ENCODE measurements at places on chromosomes 4 and X.
A peak's percentile ranks its signal among the peaks of the same experiment; 100 is the strongest.

- DNase-seq, result peak; percentile 6
Measured at GRCh38 chrX:15242899-15243555, 26.9 kb downstream of the ASB9 start.

DNA sequence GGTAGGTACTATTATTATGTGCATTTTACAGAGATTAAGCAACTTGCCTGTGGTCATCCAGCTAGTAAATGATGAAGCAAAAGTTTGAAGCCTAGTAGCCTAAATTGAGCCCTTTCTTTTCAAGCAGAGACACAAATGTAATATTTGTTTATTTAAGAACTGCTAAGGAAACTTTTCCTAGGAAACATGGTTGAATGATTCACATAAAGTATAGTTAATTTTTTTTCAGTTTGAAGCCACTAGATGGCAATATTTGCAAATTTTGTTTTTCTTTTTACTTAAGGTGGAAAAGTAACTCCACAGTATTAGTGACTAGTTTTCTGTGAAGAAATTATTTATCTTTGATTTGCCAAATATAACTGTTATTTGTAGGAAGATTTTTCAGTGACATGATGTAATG lies 52.8 kb upstream of the ANKRD17 start:
- DNase-seq, result peak; percentile 62

- DNase-seq, result no peak
Measured at GRCh38 chrX:22399437-22400192, 126.9 kb downstream of the CBLL2 start.

GRCh38 chr4:186936496-186937375 lies 213.1 kb upstream of the FAT1 start:
- DNase-seq, result no peak

DNA sequence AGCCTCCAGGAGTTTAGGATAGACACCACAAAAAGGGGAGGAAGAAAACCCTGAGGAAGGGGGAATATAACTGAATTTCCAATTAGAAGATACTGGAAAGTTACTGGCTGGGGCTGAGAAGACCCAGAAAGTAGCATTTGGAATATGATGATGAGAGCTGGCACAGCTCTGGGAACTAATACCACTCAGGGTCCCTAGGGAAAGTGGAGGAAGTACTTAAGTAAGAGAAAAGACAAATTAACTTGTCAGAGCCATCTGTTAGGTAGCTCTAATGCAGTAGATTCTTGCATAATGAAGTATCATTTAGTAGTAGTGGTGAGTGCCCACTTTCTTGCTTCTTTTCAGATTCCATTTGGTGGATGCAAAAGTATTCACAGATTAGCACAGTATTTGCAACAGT lies 90.8 kb upstream of the TSPAN5 start:
- DNase-seq, result no peak

- no peak for DNase-seq
Measured at GRCh38 chr4:94926936-94927335, 169.2 kb downstream of the BMPR1B start.

DNA sequence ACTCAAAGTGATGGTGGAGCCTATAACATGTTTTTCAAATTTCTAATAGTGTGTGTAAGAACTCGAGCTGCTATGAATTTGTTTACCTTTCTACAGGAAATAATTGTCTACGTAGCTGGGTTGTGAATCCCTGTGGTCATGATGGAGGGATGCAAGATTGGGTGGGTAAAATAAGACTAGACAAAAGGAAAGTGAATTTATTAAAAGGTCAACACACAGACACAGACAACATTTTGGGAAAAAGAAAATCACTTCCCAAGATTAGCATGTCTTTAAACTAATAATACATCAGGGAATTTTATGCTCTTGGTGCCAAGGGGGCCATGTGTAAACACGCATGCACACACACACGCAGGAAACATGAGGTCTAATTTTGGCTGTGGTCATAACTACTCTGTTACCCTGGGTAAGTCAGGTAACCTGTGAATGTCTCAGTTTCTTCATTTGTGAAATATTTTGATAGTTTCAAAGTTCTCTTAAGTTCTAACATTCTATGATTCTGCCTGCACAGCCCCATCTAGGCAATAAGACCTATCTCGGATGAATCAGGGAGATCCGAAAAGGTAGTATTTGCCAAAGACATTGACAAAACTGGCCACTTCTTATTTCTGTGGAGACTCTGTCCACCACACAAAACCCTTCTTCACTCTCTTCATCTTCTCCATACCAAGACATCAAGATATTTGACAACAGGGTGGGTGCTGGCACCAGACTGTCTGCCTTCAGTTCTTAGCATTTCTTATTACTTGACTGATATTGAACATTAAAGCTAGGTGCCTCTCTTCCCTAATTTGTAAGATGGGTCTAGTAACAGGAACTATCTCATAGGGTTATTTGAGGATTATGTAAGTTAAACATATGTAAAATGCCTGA lies 1.6 kb upstream of the UNC5C start:
- no peak for DNase-seq

- DNase-seq, result no peak
Measured at GRCh38 chr4:174538123-174538875, 16.0 kb upstream of the HPGD start.

- no peak for DNase-seq
Measured at GRCh38 chrX:100911731-100912130, 17.0 kb downstream of the XKRX start.

- no peak for DNase-seq
Measured at GRCh38 chr4:95355021-95355420, 193.8 kb downstream of the UNC5C start.

DNA sequence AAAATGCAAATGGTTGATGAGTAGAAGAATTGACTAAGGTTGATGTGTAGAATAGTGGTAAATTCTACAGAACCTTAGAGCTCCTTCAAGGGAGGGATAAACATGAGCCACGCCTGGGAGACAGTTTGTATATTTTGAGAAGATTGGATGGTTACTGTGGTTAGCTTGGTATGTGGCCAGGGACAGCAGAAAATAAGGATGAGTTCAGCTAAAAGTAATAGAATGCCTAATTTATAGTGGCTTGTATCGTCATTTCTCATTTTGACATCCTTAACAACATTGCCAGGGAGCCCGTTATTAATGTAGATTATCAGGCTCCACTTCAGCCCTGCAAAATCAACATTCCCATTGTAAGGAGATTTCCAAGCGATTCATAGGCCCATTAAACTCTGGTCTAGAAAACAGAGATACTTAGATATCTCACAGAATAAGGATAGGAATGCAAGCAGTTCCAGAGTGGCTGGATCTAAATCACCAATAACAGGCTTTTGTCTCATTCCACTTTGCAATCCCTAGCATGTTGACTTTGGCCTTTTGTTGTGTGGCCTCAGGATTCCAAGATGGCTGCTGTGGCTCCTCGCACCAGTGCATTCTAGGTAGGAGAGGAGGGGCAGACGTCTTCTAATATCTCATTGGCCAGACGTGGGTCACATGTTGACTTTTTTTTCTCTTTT lies 6.4 kb upstream of the PTTG2 start:
- DNase-seq, result no peak

- no peak for DNase-seq
Measured at GRCh38 chr4:1703867-1704266, 8.3 kb downstream of the SLBP start.

DNA sequence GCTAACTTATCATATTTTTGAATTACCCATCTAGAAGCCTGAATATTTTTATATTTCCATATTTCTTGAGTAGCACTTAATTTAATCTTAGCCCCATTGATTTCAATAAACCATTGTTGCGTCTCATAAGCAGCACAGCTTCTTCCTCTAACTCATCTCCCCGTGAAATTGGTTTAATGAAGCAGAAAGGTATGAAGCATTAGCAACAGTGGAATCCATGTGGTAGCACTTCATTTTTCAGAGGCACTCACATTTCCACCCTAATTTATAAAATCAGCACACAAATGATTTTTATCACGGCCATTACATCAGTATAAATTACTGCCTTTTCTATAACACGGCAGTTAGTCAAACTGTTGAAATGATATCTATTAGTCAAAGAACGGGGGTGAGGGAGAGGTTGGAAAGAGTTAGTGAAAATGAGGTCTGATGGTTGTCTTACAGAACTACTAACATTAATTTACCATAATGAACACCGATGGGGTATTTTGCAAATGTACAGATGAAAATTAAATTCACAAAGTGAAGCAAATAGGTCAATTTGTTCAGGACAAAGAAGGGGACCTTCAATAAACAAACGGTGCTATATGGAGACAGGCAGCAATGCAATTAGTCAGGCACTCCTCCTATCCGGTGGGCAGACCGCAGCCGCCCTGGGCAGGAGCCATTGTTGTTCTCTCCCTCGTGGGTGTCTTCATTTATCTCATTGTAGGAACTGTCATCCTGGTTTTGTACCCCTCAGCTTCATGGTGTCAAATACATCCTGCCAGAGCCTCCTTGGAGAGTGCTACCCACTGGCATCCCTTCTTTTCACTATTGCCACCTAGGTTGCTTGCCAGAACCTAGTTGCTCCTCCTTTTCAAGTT lies 205.7 kb downstream of the SOX3 start:
- DNase-seq, result no peak

DNA sequence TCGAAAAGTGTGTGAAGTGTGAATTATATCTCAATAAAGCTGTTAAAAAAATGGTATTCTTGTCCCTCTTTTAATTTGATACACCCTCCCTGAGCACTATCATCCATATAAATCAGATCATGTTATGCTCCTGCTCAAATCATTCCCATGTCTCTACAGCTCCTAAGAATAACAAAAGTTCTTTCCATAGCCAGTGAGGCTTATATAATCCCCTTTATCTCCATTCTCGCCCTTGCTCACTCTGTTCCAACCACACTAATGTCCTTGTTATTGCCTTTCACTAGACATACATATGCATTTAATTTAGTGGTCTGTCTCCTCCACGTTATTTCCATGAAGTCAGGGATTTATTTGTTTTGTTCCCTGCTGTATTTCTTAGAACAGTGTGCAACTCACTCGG lies 10.5 kb downstream of the ZGRF1 start:
- no peak for DNase-seq

DNA sequence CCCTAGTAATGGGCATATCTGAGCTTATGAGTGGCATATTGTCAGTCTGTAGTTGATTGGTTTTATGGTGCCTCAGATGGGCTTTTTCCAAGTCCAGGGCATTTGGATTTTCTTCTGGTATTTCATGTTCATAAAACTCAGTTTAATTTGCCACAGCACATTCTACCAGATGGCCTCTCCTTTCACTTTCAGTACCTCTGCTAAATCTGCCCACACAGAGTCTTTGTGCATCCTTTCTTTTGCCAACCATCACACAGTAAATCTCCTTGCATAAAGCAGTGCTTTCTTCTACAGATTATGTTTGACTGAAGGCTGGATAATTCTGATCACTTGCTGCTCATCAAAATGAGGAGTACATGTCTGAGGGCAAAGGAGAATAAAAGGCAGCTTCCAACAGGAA lies 98.2 kb downstream of the HS6ST2 start:
- no peak for DNase-seq

DNA sequence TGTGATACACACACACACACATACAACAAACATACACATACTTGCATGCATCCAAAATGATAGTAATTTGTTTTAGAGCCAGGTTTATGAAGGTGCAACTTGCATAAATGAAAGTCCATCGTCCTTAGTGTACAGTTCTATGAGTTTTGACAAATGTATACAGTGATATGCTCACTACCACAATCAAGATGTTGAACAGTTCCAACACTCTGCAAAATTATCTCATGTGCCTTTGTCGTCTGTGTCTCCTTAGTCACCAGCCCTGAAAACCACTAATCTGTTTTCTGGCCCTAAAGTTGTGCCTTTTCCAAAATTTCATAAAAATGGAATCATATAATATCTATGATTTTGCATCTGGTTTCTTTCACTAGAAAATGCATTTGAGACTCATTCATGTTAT lies 67.8 kb upstream of the ANXA3 start:
- DNase-seq, result no peak

GRCh38 chrX:57447856-57448255 lies 144.0 kb upstream of the ZXDB start:
- no peak for DNase-seq

DNA sequence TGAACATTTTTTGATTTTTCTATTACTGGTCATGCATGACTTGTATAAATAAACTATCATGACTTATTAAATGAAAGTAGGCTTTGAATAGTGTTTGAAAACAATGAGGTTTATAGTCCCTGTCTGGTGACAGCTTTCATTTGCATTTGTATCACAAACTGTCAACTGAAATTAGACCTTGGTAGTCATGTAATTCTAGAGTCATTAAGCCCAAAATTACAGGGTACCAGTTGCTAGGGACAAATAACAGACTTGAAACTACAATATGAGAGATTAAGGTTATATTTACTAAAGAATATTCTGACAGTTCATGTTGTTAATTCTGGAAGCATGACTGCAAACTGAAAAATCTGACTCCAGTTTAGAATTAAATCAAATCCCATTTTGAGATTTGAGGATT lies 9.2 kb upstream of the VAMP7 start:
- no peak for DNase-seq

- no peak for DNase-seq
Measured at GRCh38 chr4:183961795-183962194, 56.7 kb downstream of the STOX2 start.

GRCh38 chrX:107748506-107748905 lies 27.1 kb downstream of the TSC22D3 start:
- no peak for DNase-seq

GRCh38 chrX:20037186-20037585 lies 46.3 kb upstream of the BCLAF3 start:
- no peak for DNase-seq

DNA sequence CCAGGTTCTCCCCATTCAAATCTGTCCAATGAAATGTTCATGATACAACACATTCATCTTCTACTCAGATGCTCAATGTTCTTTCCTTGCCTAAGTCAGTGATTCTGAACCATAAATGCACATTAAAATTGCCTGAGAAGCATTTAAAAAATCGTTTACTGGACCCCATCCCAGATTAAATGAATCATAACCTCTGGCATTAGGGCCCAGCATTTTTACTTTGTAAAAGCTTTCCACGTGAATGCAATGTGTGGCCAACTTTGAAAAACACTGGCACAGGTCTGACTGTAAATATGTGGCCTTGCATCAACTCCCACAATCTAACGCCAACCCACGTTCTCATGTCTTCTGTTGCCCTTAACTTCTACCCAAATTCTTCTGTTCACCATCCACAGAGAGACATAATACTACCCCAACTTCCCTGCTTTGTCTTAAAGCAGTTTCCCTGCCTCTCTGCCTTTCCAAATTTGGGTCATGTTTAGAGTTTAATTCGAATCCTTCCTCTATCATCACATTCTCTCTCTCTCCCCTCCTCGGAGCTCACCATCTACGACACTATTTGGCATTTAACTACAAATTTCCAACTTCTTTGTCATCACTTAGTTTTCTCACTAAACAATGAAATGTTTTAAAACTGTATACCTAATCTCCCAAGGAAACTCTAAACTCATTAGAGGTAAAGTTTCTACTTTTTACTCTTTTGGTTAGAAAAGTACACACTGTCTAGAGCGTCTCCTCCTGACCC lies 78.7 kb downstream of the PRKG2 start:
- DNase-seq, result no peak

DNA sequence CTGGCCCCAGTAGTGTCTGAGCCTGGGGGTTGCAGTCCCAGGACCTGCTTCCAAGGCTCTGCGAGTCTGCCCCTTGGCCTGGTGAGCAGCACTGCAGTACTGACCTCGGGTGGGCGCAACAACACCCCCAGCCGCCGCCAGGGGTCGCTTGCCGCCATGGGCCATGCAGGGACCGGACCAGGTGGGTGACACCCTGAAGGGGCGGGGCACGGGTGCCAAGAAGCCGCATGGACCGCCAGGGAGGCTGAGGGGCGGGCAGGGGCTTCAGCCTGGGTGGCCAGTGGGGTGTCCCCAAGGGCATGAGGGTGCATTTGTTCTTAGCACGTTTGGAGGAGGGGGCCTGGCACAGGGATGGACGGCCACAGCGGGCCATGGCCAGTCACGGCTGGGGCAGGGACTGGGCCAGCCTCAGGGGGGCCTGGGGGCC lies 25.0 kb downstream of the TACC3 start:
- peak; percentile 54 for DNase-seq

All from Kasumi-1 (cell line).